NCI-H1092 (cell line): ENCODE measurements at places on chromosomes 13 and 19.
A peak's percentile ranks its signal among the peaks of the same experiment; 100 is the strongest.

- no peak for DNase-seq
Observed at GRCh38 chr13:76619631-76620030, 266.6 kb downstream of the KCTD12 start.

GRCh38 chr13:112657850-112658445, 31.9 kb upstream of the ATP11A start:
- DNase-seq = no peak

DNA sequence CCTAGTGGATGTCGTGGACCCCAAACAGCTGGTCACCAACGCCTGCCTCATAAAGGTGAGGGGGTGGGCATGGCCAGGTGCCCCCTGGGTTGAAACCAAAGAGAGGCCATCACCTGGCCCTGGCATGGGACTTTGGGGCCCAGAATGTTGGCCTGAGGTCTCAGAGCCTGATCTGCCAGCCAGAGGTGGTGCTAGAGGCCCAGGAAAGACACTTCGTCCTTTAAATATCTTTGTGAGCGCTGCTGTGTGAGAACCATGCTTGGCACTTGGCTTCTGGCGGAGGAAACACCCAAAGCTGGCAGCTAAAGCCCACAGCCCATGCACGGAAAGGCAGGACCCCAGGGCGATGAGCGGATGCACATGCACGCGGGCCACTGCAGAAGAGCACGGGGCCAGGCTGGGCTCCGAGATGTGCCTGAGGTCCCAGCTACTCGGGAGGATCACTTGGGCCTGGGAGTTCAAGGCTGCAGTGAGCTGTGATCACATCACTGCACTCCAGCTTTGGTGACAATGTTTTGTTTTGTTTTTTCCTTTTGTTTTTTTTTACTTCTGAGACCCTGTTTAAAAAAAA, 4.3 kb upstream of the ADM5 start:
- no peak for DNase-seq

DNA sequence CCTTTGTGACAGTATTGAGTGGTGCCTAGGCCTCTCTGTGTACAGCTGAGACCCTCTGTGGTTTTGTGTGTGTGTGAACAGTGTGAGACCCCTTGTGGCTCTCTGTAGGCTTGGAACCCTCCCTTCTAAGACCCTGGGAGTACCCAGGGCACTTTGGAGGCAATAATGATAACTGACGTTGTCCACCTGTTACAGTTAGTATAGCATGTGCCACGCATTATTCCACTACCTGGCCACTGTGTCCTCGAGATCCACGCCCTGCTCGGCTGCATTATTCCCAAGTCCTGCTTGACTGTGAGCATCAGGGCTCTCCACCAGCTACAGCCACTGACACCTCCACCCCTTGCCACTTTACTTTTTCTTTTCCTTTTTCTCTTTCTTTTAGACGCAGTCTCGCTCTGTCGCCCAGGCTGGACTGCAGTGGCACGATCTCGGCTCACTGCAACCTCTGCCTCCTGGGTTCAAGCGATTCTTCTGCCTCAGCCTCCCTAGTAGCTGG, 2.0 kb downstream of the GRAMD1A start:
- no peak for DNase-seq

DNA sequence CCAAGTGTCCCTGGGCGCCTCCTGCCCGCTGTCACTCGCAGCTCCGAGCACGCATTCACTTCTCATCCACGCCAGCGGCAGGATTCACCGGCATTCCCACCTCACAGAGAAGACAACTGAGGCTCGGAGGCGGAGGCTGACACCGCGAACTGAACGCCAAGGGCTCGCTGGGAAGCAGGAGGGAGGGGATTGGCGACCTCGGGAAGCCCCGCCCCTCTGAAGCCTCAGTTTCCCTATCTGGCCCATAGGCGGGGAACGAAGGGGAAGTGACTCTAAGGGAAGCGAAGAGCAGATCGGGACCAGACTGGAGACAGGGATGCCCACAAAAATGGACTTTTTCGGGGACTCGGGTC, 256 bp downstream of the MICOS13 start:
- no peak for DNase-seq

GRCh38 chr13:51814825-51815650, 11.1 kb upstream of the DHRS12 start:
- peak; percentile 43 for DNase-seq

- DNase-seq = no peak
Observed at GRCh38 chr13:47117268-47117667, 220.4 kb upstream of the HTR2A start.

GRCh38 chr19:16325641-16326400, 1.2 kb downstream of the KLF2 start:
- peak; percentile 49 for DNase-seq
